ENCODE measurements at places on chromosomes 13 and 19. TPM values are rescaled to one million over a fixed set of nuclear protein-coding genes. Genes with fewer than 3 reads are reported as not detected.

Gene CYP2A7
- 0.68 TPM for total RNA-seq

Gene ZNF606
- 16.1 TPM for total RNA-seq

Gene SPACA4
- not detected for total RNA-seq

Gene FBXO27
- 6.4 TPM for total RNA-seq

Gene SULT2B1
- total RNA-seq, result 14.4 TPM

Gene SSC5D
- total RNA-seq, result 4.7 TPM

Gene RNU6-9
- not detected for total RNA-seq

DNA sequence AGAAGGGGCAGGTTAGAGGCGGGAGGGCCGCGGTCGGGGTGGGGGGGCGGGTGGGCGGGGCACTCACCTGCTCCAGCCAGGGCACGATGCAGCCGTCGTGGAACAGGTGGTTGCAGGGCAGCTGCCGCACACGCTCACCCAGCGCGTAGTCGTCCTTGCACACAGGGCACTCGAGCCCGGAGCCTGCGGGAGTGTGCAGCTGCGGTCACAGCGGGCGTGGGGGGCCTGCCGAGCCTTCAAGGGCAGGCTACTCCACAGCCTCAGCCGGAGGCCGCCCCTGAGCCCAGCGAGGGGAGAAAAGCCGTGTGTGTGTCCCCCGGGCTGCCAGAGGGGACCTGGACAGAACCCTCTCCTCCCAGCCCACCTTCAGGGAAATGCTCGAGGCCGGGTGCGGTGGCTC lies 8.6 kb downstream of the FGF22 start:
- DNase-seq, result no peak

DNA sequence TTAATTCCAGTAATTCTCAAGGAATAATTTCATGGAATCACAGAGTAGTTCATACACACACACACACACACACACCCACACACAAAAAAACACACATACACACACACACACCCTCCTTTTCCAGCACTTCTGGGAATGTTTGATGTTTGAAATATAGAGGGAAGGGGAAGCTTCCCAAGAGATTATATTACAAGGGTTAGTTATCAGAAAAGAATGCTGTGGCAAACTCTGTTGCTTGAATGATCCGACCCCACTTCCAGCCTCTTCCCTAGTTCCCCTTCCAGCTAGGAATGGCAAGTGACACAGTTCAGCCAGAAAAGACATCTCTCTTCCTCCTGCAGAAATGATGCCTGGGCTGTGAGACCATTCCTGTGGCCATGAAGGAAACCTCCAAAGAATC lies 49.9 kb downstream of the KCTD12 start:
- no peak for DNase-seq

- DNase-seq, result no peak
These were observed 189.5 kb downstream of the LMO7 start for GRCh38 chr13:75825594-75825993.

DNA sequence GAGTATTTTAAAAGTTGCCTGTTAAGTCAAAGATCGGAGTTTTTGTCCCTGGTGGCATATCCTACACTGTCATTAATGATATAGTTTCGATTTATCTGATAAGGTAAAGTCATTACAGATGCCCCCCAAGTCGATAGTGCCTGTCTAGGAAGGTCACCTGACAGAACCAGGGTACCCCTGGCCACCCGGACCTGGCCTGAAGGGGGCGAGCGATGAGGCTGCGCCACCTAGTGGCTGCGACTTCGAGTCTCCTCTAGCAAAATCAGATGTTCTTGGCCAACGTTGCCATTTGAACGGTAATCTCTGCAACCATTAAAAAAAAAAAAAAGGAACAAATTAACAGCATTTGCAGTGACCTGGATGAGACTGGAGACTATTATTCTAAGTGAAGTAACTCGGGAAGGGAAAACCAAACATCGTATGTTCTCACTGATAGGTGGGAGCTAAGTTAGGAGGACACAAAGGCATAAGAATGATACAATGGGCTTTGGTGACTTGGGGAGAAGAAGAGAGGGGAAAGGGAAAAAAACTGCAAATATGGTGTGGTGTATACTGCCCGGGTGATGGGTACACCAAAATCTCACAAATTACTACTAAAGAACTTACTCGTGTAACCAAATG lies 565.1 kb downstream of the LIG4 start:
- peak; percentile 52 for DNase-seq

DNA sequence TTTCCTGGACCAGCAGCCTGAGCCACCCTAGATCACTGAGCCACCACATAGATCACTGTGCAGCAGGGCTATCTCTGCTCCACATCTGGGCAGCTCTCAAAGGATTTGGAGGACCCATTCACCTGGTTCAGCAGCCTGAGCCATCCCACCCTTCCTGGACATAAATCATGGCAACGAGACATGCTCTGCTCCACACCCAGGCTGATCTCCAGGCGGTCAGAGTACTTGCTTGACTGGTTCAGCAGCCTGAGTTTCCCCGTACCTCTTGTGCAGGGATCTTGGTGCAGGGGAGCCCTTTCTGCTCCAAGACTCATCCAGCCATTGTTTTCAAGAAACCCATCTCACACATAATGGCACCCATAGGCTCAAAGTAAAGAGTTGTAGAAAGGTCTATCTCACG lies 195.3 kb downstream of the LIG4 start:
- no peak for DNase-seq

- DNase-seq, result no peak
These were observed 21.3 kb downstream of the PAK4 start for GRCh38 chr19:39146686-39147450.

DNA sequence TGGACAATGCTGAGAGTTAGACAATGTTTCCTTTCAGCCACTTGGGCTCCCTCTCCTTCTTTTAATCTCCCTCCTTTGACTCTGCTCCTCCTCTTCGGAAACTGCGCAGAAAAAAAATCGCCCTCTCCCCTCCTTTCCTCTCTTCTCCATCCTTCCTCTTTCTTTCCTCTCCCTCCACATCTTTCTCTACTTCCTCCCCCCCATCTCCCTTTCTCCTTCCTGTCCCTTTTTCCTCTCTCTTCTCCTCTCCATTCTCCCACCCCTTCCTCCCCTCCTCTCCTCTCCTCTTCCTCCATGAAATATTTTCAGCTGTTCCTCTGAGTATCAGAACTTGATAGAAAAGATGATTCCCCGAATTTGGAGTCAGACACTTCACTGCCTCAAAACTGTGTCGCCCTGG lies 15.1 kb upstream of the PTPRS start:
- DNase-seq, result no peak

- no peak for DNase-seq
These were observed 118.1 kb upstream of the SOX1 start for GRCh38 chr13:111948811-111949210.

DNA sequence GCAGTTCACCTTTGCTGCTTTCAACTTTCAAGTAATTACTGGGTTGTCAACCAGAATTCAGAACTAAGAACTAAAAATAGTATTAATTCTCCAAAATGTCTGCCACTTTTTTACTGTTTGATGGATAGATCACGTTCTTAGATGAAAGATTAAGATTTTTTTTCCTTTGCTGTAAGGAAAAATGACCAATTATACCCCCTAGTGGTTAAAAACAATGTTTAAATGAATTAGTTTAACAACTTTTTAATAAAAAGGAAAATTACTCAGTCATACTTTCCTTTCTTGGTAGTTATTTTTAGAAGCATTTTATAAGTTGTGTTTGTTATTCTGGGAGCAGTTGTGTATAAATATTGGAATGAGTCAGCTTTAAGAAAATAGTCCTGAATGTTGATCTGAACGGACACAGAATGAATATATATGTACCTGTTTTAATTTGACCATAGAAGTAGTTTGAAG lies 4.6 kb downstream of the TM9SF2 start:
- DNase-seq, result no peak

Measured in lower lobe of right lung (tissue), 2 donors.